ENCODE measurements at places on chromosomes 6 and 20.

DNA sequence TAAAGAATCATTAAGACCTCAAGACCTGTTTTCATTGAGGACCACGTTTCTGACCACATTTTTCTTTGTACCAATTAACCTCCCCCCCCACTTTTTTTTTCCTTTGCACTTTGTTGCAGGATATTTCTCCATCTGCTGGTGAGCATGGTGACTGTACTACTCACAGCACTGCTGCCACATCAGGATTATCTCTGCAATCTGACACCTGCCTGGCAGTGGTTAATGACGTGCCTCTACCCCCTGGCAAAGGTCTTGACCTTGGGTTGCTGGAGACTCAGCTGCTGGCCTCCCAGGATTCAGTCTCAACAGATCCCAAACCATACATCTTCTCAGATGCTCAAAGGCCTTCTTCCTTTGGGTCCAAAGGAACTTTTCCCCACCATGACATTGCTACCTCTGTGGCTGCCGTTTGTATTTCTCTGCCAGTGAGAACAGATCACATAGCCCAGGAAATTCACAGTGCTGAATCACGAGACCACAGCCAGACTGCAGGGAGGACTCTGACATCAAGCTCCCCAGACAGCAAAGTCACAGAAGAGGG lies 46.6 kb upstream of the EDN3 start:
- DNase-seq: peak; percentile 36

GRCh38 chr6:52725535-52726192 lies 37.6 kb downstream of the GSTA2 start:
- peak; percentile 49 for DNase-seq

- DNase-seq: no peak
Measured at GRCh38 chr6:149149653-149150052, 167.9 kb upstream of the TAB2 start.

DNA sequence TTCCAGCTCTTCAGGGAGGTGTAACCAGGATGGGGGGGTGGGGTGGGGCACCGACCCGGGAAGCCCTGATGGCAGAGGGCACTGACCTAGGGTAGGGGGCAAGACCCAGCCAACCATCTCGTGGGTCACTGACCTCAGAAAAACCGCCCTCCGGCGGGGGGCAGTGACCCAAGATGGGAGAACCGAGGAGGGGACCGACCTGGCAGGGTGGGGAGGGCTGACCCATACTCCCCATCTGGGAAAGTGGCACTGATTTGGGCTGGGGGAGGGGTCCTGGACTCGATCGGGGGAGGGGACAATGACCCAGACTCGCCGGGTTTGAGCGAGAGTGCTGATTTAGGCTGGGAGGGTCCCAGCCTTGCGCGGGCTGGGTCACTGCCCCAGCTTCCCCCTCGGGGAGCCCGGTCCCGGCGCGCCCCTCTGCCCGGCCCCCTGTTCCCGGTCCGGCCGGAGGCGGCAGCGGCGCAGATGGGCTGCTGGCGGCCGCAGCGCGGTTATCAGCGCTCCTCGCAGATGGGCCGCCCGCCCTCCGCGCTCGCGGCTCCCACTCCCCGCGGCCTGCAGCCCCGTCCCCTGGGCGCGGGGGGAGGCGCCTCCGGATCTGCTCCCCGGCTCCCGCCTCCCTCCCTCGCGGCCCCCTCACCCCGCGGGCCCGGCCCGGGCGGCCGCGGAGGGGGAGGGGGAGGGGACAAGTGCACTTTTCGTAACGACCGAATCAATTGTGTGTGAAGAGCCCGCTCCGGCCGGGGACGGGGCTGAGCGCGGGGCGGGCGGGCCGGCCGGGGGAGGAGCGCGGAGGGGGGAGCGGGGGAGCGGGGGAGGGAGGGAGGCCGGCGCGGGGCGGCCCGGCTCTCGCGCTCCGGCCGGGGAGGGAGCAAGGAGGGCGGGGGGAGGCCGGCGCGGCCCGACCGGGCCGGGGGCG lies 2.2 kb downstream of the NOL4L start:
- DNase-seq: no peak

- no peak for DNase-seq
Measured at GRCh38 chr20:20174089-20174835, 121.9 kb downstream of the CFAP61 start.

DNA sequence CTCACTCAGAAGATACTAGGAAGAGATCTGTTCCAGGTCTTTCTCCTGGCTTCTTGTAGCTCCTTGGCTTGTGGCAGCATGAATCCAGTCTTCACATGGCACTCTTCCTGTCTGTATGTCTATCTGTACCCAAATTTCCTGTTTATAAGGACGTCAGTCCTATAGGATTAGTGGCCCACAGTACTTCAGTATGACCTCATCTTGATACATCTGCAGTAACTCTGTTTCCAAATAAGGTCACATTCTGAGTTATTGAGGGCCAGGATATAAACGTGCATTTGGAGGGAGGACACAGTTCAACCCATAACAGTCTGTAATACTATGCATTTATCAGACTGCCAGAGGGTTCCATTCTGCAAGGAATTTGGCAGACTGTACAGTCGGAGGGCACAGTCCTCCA lies 57.6 kb upstream of the DYNLRB1 start:
- DNase-seq: no peak

- peak; percentile 37 for DNase-seq
Measured at GRCh38 chr20:4726710-4727397, 5.1 kb downstream of the PRND start.

- DNase-seq: no peak
Measured at GRCh38 chr6:20921578-20921977, 387.3 kb downstream of the CDKAL1 start.

DNA sequence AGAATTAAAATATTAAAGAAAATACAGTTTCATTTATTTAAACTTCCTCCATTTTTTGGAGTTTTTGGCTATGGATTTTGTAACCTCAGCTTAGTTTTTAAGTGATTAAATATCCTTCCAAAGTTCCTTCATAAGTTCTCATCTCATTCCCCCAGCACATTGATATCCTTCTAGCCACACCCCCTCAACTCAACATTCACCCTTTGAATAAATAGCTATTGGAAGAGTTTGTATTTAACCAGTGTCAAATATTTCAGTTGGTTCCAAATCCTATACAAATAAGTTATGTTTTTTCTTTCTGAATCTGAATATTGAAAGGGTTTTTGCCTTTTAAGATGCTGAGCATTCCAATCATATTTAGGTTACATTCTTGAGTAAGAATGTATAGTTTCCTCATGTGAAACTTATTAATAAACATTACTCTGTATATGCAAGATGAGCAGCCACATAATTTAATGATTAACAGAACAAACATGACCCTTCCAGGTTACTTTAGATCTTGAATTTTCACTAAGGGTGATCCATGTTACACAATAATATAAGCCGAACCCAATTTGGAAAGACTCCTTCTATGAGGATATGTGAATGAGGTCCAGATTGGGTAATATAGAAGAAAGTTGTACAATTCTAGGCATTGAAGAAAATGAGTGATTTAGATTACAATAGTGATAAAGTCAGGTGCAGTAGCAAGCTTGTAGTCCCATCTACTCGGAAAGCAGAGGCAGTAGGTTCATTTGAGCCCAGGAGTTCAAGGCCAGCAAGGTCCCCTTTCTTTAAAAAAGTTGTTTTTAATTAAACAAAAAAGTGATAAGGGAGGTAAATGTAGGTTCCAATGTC lies 13.6 kb downstream of the GLYATL3 start:
- DNase-seq: no peak

GRCh38 chr6:41712651-41713103 lies 22.7 kb downstream of the TFEB start:
- DNase-seq: no peak

DNA sequence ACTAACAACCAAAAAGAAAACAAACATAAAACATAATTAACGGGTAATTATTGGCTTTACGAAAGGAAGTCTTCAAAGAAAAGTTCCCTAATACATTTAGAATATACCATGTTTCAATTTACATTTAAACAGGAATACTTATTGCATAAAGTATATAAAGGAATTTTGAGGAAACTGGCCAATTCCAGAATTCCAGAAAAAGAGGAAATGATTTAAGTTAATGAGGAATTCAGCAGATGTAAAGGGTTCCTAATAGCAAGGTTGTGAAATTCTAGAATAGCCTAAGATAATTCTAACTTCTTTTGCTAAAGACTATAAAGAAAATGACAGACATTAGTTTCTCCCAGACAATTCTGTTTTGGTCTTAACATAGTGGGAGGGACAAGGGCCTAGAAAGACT lies 35.0 kb downstream of the DTNBP1 start:
- DNase-seq: no peak

GRCh38 chr6:12077021-12077710 lies 65.1 kb downstream of the HIVEP1 start:
- DNase-seq: no peak

DNA sequence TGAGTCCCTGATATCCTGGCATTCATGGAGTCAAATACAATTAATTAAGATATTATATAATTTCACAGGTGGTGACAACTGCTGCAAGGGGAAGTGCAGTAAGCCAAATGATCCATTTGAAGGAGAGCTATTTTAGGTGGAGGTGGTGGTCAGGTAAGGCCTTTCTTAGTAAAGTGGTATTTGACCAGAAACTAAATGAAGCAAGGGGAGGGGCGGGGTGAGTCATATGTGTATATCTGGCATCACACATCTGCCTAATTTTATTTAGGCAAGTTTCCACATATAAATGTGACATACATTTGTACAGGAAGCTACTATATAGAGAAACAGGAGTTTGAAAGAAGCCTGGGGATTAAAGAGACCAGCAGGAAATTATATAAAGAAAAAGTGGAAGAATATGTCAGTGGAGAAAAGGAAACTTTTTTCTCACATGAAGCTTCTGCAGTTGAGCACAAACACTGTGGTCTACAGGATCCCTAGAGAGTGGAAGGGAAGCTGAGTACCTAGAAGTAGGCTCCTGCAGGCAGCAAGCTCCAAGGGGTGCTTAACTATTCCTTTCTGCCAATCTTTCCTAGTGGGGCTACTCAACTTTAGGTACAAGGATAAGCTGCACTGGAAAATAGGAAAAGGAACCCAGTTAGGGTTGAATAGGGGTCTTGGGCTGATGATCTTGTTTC lies 99.6 kb downstream of the OGFRL1 start:
- DNase-seq: no peak

DNA sequence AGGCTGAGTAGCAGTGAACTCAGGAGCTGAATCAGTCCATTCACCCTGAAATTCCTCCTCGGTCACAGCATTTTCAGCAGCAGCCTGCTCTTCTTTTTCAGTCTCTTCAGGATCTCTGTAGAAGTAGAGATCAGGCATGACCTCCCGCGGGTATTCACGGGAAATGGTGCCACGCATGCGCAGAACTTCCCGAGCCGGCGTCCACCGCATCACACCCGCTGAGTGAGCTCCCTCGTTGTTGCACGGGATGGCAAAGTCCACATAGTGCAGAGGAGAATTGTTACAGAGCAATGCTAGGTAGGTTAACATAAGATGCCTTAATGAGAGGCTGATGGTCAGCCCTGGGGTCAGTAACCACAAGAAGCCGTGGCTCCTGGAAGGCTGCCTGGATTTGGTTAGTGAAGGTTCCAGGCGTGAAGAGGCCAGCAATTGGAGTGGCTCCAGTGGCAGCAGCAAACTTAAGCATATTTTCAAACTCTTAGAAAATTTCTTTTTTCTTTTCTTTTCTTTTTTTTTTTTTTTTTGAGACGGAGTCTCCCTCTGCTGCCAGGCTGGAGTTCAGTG lies 113.5 kb upstream of the HDAC2 start:
- no peak for DNase-seq

All from RWPE1 (cell line).